Posterior vena cava (tissue), 2 donors: ENCODE measurements at places on chromosomes 1 and 21. TPM values are rescaled to one million over a fixed set of nuclear protein-coding genes. Genes with fewer than 3 reads are reported as not detected.

The SPAG17 gene
- total RNA-seq = not detected

The FCAMR gene
- not detected for total RNA-seq

The EFHD2 gene
- total RNA-seq = 39.8 TPM

The FALEC gene
- not detected for total RNA-seq

The OR2T11 gene
- total RNA-seq = not detected

The LRRIQ3 gene
- total RNA-seq = 0.37 TPM

The MAP3K7CL gene
- total RNA-seq = 17.1 TPM

The CD160 gene
- not detected for total RNA-seq

The OR2M3 gene
- total RNA-seq = not detected

The MYOG gene
- total RNA-seq = not detected

The CACNA1S gene
- 0.05 TPM for total RNA-seq

The GJA5 gene
- total RNA-seq = 18.8 TPM

The NR1I3 gene
- total RNA-seq = not detected

The SLC26A9 gene
- total RNA-seq = not detected

The KRTAP10-10 gene
- total RNA-seq = not detected

The ISG20L2 gene
- total RNA-seq = 20.3 TPM

The FAM3B gene
- 0.60 TPM for total RNA-seq
